ENCODE measurements at places on chromosomes 1 and 21.
A peak's percentile ranks its signal among the peaks of the same experiment; 100 is the strongest.

- peak; percentile 74 for DNase-seq
Measured at GRCh38 chr1:171137580-171137979, 46.9 kb downstream of the FMO3 start.

- no peak for DNase-seq
Measured at GRCh38 chr1:185526344-185527307, 207.6 kb upstream of the HMCN1 start.

DNA sequence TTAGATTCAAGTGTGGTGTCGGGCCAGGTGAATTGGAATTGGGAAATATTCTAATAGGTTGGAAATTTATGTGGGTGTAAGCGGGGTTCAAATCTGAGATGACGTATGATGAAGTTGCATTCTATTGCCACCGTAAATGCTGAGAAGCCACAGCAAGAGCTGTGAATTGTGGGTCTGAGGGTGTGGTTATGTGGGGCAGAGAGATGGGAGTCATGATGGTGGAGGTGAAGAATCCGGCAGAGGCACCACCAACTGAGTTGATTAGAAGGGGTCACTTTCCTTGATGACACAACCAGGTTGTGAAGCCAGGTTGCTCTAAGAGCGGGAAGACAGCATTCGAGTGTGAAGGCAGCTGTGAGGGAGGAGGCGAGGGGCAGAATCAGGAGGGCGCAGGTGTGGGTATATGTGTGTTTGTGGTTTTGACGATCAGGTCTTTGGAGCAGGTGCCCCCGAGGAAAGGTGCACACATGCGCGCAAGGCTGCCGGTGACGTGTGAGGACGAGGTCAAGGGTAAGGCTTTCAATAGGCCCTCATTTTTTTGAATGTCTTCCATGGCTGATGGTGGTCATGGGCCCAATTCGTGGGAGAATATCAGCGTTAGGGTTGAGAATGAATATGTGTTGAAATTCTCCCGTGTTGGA is 18.7 kb downstream of the LRRC3 start:
- DNase-seq: no peak

GRCh38 chr21:36966066-36966820 is at the start of gene HLCS:
HLCS (minus strand) TSS chr21:36966669; CDS start chr21:36966638, 31 bp downstream.
- peak; percentile 85 for DNase-seq

- no peak for DNase-seq
Measured at GRCh38 chr1:47875831-47876586, 121.2 kb downstream of the TRABD2B start.

GRCh38 chr1:44543786-44544185 is 130.5 kb downstream of the TMEM53 start:
- DNase-seq: no peak

DNA sequence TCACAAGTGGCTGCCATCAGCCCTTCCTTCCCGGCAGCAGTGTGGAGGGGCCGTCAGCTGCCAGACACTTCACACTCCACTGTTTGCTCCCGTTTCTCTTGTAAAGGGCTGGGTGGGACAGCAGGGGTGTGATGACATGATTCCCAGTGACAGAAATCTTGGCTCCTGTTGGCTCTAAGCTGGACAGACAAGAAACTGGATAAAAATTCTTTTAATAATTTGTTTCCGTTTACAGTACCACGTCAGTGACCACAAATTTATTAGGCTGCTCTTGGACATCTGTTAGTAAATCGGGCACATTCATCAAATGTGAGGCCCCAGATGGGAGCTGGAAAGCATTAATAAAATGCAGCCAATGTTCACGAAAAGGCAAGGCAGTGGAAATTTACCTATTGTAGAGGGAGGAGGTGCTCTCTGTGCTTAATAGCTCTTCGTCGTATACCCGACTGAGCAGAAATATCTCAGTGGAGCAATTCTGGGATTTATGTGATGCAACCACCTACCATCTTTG is 353.7 kb upstream of the GREM2 start:
- DNase-seq: no peak

- peak; percentile 14 for DNase-seq
Measured at GRCh38 chr1:201708085-201708512, 120.9 kb upstream of the IPO9 start.

DNA sequence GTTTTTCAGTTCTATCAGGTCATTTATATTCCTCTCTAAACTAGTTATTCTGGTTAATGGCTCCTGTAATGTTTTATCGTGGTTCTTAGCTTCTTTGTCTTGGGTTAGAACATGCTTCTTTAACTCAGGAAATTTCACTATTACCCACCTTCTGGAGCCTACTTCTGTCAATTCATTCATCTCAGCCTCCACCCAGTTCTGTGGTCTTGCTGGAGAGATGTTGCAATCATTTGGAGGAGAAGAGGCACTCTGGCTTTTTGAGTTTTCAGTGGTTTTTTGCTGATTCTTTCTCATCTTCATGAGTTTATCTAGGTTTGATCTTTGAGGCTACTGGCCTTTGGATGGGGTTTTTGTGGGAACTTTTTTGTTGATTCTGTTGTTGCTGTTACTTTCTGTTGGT is 213.0 kb downstream of the BRINP2 start:
- no peak for DNase-seq

DNA sequence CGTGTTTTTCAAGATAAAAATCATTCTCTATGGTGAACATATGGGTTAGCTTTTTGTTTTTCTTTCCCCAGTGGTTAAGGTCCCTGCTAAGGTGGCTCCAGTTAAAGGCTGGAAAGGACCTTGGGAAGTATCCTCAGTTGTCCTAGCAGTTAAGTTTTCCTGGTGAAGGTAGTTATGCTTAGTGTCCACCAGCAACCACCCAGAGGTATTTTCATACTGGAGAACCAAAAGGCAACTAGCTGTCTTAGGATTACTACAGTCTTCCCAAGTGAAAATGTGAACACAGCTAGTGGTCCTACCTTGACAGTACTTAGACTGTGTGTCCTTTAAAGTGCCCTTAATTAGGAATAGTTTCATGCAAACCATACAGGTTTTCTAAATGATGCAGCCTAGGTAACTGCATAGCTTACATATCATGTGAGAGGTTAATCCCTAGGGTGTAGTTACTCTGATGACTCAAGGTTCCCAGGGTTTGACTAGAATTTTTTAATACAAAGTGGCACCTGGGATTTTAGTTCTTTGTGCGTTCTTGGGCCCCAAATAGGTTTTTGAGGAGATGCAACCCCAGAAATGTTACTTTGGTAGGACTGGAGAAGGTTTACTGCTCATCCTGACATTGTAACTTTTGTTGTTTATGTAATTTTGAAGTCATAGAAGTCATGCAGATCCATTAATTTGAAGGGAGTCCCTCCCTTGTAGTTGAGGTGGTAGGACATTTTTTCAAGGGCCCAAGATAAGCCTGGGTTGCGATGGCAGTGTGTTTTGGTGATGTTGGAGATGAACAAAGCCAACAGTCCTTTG is 36.5 kb downstream of the YY1AP1 start:
- DNase-seq: peak; percentile 71

DNA sequence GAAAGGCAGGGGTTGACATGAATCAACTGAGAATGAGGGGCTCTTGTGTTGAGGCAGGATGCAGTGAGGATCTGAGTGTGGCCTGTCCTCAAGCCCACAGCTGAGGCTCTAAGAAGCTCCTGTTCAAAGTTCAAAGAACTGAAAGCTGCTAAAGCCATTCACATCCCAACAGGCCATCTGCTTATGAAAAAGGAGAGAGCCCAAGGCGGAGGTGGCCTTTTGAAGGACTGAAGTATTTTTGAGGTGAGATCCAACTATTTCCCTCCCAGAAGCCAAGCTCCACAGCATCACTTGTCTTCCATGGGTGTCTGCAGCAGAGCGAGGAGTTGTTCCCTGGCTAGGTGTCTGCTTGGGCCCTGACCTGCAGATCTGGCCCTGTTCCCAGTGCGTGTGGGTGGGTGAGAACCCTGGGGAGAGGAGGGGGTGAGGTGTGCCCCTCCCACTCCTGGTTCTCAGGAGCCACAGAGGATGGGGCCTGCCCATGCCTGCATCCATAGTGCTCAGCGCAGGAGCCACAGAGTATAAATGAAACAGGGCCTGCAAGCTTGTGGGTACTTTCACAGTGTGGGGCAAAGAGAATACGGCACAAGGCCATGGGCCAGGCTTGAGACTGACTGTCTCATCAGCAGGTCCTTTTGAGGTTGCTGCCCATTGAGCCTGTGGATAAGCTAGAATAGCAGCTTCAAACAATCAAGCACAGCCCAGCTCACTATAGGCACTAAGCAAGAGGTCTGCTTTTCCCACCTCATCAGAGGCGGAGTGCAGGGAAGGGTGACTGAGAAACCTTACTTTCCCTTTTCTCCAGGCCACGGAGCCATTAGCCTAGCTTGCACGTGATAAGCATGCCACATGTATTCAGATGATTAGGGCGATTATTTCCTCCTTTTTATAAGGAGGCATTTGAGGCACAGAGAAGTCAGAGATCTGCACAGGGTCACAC is 15.7 kb downstream of the REG4 start:
- no peak for DNase-seq

DNA sequence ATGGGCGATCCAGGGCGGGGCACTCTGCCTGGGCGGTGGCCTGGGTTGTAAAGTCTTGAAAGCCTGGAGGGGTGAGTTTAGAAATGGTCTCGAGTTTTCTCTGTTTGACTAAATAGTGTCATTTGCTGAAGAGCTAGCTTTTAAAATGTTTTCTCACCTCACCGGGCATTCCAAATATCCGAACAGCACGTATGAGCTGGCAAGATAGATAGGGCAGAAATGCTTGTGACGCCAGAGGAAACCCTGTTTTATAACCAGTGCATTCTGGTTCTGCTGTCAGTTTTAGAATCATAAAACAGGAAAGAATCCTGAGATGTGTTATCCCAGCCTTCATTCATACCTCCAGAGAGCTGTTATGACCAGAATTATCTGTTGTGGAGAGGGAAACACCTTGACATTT is 725 bp downstream of the RTCA start:
- no peak for DNase-seq

GRCh38 chr1:95440511-95440910 is 206.5 kb downstream of the RWDD3 start:
- no peak for DNase-seq
